Activated naive CD8-positive, alpha-beta T cell treated with anti-CD3 and anti-CD28 coated beads, Interleukin-2, amount 50 U/mL, for 16 hours (primary cell): ENCODE measurements at places on chromosomes 12 and 14.

- DNase-seq, result no peak
Measured at GRCh38 chr12:107735763-107736162, 25.2 kb downstream of the PRDM4 start.

GRCh38 chr14:68106456-68106855 lies 286.9 kb downstream of the RAD51B start:
- DNase-seq, result no peak

- no peak for DNase-seq
Measured at GRCh38 chr14:103708750-103709187, 6.5 kb downstream of the XRCC3 start.

DNA sequence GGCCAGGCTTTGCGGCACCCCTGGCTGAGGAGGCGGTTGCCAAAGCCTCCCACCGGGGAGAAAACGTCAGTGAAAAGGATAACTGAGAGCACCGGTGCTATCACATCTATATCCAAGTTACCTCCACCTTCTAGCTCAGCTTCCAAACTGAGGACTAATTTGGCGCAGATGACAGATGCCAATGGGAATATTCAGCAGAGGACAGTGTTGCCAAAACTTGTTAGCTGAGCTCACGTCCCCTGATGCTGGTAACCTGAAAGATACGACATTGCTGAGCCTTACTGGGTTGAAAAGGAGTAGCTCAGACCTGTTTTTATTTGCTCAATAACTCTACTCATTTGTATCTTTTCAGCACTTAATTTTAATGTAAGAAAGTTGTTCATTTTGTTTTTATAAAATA lies 9.9 kb downstream of the DYRK2 start:
- DNase-seq, result no peak

DNA sequence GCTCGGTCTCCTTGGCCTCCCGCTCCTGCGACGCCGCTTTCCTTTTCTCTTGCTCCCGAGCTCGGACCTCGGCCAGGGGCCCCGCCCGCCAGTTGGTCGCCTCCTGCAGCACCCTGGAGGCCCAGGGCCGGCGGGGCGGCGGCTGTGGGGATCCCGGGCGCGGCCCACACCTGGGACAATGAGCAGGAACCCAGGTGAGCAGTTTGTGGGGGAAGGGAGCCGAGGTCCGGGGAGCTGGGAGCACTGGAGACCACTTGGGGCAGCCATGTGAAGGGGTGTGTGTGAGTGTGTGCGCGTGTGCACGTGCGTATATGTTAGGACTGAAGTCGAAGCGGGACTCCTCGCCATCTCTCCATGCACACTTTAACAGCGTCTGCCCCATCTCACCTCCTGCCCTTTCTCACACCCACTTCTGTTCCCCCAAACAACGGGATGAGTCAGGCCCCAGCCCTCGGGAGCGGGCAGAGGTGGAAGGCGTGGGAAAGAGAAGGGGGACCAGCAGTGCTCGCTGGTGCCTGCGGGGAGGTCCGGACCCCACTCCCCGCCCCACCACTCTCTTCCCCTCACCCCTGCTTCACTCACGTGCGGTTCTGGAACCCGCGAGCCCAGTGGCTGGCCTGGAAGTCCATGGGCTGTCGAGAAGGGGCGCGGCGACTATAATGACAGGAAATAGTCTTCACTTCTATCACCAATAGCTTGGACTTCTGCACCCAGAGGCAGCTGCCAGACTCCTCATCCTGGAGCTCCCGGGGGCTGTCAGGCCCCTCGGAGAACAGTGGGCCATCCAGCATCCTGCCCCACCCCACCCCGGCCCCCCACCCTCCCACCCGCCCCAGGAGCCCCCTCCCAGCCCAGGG lies 450 bp downstream of the DDN start:
- no peak for DNase-seq

DNA sequence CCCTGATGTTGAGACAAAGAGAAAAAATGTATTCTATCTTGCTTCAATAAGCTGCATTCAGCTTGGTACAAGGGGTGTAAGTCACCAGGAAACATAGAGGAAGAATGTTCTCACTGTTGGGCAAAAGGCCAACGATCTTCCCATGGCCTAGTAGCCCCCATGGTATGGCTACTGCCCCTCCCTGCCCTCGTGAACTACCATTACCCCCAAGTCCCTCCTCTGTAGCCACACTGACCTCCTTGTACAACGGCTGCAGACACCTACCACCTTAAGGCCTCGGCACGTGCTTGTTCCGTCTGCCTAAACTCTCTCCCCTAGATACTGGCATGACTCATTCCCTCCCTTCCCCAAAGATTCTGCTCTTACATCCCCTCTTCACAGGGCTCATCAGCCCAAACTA lies 81.9 kb upstream of the ANO2 start:
- no peak for DNase-seq

DNA sequence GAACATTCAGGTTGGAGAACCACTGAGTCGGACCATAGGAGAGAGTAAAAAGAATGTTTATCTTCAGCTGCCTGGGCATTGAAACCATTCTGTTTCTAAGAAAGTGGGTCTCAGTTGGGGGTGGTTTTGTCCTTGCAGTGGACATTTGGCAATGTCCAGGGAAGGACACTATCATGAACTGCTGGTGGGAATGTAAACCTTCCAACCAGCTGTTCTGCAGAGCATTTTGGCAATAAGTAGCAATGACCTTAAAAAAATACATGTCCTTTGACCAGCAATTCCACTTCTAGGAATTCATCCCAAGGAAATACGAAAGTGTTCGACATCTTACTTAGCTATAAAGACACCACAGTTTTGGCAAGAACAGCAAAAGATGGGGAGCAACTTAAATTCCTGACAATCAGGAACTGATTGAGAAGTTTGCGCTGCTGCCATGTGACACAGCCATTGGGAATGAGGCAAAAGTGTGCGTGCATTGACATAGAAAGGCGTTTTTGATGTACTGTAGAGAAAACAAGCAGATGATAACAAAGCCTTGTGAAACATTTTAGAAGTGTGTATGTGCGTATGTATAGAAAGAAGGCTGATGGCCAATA lies 82.9 kb upstream of the MAP1LC3B2 start:
- no peak for DNase-seq

- DNase-seq, result no peak
Measured at GRCh38 chr14:62655166-62655565, 390.1 kb downstream of the KCNH5 start.

GRCh38 chr12:115216301-115216700 lies 532.3 kb upstream of the TBX3 start:
- no peak for DNase-seq

- DNase-seq, result no peak
Measured at GRCh38 chr12:47755655-47756562, 2.8 kb downstream of the RAPGEF3 start.

- no peak for DNase-seq
Measured at GRCh38 chr12:129579879-129580278, 323.9 kb downstream of the TMEM132D start.

DNA sequence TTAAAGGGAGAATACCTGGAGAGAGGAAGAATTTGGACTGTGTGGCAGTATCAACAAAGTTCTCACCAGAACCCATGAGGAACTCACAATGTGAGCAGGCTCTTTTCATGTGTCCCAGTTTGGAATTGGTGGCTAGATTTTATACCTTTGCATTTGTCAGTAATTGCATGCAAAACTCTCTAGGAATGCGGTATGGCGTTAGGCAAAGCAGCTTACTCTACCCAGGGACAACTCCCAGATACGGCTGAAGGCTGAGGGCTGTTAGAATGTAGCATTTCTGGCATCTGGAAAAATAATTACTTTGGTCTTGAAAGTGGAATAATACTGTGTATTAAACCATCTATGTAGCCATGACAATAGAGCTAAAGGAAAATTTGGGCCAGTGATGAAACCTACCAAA lies 635.5 kb downstream of the SLC16A7 start:
- no peak for DNase-seq
